ENCODE measurements at places on chromosomes 11 and 22.

DNA sequence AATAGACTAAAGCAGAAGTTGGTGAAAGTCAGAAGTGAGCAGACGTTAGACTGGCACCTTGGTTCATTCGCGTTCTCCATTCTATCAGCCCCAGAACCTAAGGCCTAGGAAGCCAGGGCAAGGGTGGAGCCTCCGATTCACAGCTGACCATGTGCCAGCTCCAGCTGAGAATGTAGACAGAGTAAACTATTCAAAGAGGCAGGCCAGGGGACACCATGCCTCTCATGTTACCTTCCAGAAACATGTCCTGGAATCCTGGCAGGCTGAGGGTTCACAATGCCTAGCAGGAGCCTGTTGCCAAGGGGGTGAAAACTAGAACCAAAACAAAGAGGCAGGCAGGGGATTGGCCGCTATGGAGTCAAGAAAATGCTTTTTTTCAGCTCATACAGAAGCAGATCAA lies 224.4 kb upstream of the POU2AF2 start:
- DNase-seq: peak; percentile 29

GRCh38 chr11:86551288-86552092 lies 120.9 kb downstream of the ME3 start:
- DNase-seq: no peak

DNA sequence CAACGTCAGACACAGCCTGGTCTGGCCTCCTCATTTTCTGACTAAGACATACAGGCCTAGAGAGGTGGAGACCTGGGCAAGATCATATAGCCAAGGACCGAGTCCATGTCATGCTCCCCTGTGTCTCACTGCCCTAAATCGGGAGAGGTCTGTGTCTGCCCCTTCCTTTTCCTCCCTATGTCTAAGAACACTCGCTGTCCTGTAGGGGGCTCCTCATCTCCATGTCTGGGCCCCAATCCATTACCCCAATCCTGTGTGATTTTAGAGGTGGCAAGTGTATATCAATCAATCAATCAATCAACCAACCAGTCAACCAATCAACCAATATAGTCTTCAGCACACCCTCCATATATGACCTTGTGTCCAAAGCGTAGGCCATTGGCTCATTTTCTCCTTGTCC lies 125.7 kb downstream of the KIRREL3 start:
- DNase-seq: no peak

- no peak for DNase-seq
Measured at GRCh38 chr11:30585892-30586250, 282 bp downstream of the MPPED2 start.

GRCh38 chr11:29227811-29228210 lies 789.0 kb downstream of the KCNA4 start:
- no peak for DNase-seq
